ENCODE measurements at places on chromosomes 16 and 17.

DNA sequence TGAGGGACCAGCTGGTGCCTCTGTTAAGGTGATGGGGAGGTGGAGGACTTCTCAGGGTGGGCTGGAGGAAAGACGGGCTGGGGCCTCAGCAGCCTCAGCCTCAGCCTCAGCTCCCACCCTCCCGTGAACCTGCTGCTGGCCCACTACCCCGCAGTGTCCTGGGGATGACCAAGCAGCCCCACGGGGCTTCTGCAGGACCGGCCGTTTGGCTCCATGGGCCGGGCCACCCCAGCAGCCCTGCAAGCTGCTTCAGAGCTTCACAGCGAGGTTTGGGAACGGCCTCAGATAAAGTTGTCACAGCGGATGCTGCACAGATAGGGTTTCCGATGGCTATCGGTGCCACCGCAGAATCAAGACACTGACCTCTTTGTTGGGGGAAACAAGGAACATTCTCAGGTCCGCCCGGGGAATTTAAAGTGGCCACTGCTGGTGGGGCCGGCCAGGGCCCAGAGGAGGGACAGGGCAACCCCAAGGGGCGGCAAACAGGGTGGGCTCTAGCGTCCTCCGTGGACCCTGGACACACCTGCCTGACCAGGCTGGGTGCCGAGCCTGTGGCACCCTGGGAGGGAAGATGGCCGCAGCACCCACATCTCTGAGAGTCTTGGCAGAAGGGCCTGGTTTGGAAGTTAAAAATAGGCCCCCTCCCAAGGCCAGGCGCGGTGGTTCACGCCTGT is 47.8 kb upstream of the ZC3H18 start:
- DNase-seq = no peak

DNA sequence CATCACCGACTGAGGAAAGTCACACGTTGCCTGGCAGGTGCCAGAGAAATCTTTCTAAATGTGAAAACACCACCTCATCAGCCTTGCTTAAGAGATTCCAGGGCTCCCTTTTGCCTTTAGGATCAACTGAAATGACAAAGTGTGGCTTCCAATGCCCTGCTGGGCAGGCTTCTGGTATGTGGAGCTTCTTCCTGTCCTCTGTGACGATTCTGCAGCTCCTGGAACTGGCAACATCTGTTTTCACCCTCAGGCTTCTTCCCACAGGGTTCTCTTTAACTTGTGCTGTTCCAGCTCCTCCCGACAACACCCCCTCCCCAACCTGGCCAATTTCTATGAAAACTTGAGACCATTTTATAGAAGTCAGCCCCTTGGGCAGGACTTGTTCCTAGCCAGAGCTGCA is 4.8 kb upstream of the ZDHHC1 start:
- DNase-seq = no peak

GRCh38 chr17:929586-929985 is 50.0 kb downstream of the NXN start:
- no peak for DNase-seq

DNA sequence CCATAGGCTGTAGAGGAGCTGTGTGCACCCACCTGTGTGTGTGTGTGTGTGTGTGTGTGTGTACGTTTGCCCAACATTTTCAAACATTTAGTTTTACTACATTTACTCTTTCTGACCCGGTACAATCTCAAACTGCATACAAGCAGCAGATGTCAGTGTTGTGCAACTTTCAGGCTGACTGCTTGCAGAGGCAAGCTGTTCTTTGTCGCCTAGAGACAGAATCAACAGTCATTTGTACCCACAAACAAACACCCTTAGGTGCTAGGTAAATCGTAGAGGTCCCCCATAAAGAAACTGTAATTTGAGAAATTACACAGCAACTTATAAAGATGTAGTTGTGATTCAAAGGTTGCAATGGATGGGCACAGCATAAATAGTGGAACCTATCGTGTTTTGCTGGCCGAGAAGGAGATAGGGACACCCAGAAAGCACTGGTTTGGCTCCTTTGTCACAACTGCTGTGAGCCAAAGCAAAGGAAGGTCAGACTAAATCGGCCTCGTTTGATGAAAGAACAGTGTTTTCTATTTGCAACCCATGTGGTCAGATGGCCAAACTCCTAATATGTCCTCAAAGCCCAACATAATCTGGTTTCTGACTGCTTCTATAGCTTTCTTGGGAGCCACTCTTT is 478.4 kb downstream of the TOX3 start:
- DNase-seq = no peak

DNA sequence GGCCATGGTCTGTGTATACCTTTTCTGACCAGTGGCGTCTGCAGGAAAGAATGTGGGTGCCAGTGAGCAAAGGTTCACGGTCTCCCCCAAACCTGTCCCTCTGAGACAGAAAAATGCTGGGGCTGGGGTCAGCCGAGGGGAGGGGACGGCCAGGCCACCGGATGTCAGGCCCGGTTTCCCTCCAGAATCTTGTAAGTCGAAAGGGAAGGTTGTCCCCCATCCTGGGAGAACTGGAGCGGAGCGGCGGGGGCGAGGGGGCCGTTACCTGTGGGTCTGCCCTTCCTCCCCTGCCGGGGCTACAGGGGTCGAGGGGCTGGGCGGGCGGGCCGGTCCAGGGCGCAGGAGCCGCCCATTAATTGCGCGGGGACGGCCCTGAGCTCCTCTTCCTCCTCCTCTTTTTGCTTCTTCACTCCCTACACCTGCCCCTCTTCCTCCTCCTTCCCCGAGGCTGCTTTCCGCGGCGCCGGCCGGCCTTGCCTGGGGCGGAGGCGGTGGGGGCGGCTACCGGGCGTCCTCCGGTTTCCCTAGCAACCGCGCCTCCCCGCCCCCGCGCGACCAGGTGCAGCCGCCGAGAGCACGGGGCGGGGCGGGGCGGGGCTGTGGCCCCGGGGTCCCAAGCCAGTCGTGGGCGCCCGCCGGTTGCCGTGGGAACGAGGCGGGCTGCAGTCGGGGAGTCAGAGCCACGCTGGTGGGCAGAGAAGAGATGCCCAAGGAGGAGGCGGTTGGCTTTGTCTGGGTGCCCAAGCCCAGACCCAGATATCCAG is at the start of gene MARCHF10:
Gene MARCHF10, minus strand, starts transcription at position 503 of the 764 bp plus-strand sequence. CDS start 6,579 bp downstream, outside the sequence.
- no peak for DNase-seq
